Stimulated activated CD4-positive, alpha-beta T cell treated with anti-CD3 and anti-CD28 coated beads, Interleukin-15, amount 100 ng/mL, for 1 hour (primary cell): ENCODE measurements at places on chromosomes 7 and 10.

DNA sequence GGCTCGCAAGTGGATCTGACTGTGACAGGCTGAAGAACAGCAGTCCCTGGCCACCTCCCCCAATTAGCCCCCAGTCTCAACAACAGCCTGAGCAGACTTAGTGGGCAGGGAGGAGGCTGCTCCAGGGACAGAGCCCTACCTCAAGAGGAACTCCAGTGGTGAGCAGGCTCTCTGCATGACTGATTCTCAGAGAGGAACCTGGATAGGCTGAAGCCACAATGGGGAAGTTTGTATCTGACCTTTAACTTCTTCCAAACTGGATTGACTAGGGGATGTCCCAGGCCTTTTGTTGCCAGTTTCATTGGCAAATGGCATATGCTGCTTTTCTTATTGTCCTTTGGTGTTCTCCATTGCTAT lies 93.0 kb downstream of the ARHGAP22 start:
- no peak for DNase-seq

- no peak for DNase-seq
Observed at GRCh38 chr10:77296534-77297392, 340.8 kb downstream of the KCNMA1 start.

- DNase-seq: peak; percentile 49
Observed at GRCh38 chr7:100119970-100120732, 717 bp downstream of the CNPY4 start.

DNA sequence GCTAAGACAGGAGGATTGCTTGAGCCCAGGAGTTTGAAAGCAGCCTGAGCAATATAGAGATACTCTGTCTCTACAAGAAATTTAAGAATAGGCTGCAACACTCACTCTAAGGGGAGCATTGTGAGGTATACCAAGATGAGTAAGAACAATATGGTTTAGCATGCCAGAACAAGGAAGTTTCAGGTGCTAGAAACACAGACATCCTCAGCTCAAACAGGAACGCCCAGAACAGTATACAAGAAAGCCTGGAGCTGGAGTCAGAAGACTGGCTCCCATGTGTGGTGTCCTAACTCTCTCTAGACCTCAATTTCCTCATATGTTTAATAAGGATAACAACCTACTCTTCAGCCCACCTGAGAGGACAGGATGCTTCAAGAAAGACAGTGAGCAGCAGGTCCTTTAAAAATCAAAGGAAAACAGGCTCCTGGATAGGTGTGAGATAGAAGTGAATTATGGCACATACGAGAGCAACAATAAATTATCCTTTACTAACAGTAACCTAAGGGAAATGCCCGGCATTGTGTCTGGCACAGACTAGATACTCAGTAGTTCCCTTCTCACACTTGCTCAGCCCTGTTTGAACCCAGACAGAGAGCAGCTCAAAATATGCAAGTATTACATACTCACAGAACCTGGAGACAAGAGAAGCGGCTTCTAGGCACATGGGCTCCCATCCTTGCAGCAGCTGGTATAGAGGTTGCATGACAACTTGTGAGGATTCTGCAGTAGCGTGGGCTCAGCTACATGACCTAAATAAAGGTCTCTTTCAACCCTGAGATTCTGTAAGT lies 45.4 kb downstream of the KAT6B start:
- DNase-seq: no peak

DNA sequence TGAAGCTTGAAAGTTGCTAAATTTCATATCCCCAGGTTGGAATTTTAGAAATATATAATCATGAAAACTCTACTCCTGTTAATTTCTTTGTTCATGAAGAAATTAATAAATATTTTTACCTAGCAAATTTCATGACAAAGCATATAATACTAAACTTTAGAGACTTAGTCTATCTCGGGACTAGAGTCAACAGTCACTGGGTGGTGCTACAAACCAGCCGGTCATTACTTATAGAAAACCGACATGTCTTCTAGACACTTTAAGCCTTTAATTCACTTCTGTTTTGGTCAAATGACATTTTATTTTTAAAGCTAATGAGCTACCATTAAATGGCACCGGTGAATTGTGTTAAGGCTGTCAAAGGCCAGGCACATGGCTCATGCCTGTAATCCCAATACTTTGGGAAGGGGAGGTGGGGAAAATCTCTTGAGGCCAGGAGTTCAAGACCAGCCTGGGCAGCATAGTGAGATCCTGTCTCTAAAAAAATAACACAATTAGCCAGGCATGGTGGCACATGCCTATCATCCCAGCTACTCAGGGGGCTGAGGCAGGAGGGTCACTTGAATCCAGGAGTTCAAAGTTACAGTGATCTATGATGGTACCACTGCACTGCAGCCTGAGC lies 270.1 kb downstream of the CACNA2D1 start:
- no peak for DNase-seq

- DNase-seq: no peak
Observed at GRCh38 chr7:75966190-75966961, 28.0 kb downstream of the TMEM120A start.
